Activated CD8-positive, alpha-beta memory T cell treated with anti-CD3 and anti-CD28 coated beads for 48 hours (primary cell): ENCODE measurements at places on chromosomes 5 and 9.

DNA sequence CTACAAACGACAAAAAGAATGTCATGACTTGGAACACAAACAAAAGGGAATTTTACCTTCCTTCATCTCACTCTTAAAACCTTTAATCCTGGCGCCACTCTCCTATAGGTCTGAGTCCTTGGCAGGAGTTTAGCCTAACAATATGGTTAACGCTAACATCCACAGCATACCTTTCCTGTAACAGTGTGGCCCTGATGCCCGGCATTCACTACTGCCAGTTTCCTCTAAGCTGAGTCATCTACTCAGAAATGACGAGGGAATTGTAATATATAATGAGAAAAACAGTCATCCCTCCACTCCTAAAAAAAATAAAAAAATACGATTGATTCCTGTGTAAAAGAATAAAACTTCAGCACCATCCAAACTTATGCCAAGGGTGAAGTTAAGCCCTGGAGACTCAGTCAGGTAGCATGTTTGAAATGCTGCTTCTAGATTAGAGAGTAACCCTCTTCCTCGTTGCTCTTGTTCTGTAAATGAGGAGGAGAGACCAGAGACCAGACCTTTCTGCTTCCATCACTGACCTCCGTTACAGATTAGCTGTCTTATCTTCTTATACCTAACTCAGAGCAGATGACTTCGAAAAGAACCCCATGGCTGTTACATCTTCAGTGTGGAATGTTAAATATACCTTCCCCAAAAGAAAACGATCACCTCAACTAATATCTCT, 37.4 kb downstream of the CCDC125 start:
- DNase-seq: no peak

- no peak for DNase-seq
Observed at GRCh38 chr5:154276973-154277331, 86.4 kb downstream of the GALNT10 start.

DNA sequence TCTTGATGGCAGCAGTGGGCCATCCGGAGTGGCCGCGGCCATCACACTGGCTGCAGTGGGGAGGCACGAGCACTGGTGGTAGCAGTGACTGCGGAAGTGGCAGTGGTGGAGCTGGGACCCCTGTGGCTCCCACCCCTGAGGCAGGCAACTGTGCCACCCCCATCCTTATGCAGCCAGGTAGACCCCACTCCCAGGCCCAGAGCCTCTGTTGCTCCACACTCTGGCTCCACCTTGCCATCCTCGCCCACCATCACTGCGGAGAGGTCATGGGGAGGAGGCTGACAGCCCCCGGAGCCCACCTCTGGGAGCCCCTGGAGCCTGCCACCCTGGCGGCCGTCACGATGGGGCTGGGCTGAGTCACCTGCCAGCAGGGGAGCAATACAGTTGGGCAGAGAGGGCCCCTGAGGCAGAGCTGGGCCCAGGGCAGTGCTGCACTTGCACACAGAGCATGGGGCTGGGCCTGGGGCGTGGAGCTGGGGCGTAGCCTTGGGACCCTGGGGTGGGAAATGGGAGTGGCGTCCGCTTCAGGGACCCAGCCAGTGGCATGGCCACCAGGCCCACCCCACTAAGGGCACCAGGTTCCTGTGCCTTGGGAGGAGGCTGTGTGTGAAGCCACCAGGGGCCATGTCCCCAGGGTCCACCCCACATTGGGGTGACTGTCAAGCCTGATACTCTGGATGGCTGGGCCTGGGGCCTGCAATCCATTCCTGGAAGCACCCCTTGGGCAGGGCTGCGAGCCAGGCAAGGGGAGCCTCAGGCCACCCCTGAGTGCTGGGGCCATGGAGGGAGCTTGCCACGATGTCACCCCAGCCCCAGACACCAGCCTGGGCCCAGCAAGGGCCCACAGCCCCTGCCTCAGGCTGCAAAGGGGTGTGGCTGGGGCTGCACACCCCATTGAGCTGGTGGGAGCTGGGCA, 7.7 kb downstream of the AMBP start:
- no peak for DNase-seq

DNA sequence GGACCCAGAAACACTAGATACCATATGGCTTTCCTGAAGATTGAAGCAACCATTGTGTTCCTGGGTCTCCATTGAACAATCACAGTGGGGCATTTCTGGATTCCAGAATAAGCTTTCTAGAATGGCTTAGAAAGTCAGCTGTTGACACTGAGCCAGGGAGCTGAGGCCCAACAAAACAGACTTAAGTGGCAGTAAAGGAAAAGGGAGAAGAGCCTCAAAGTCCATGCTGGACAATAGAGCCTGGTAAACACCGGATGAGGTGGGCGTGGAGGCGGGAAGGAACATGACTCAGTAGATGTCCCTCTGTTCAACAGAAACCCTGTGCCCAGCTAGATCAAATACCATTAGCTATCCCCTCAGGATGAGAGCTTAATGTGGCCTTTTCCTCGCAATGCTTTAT, 14.8 kb downstream of the SPARC start:
- DNase-seq: no peak

GRCh38 chr5:97541864-97542263, 358.8 kb upstream of the RIOK2 start:
- DNase-seq: no peak

GRCh38 chr5:133142782-133143181, 91.0 kb downstream of the HSPA4 start:
- no peak for DNase-seq

- no peak for DNase-seq
Observed at GRCh38 chr9:84189904-84190303, 150.7 kb downstream of the SLC28A3 start.

DNA sequence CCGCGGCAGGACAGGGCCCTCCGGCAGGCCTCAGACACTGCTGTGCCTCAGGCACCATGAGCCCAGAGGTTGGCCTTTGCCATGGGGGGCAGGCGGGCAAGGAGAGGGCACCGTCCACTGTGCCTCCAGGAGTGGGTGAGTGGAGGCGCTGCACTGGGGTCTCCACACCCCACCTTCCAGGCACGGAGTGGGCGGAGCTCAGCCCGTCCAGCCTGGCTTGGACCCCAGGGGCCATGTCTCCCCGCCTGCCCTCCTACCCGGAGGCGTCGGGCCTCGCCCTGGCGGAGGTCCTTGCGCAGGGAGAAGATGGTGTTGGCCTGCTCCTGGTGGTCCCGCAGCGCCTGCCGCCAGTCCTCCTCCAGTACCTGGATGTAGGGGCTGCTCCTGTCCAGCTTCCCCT, 3.4 kb downstream of the CARD9 start:
- no peak for DNase-seq

GRCh38 chr9:91642771-91643170, 219.1 kb upstream of the NFIL3 start:
- no peak for DNase-seq

- DNase-seq: no peak
Observed at GRCh38 chr5:101904736-101905135, 391.3 kb downstream of the SLCO4C1 start.

- DNase-seq: no peak
Observed at GRCh38 chr5:170070556-170071412, 34.9 kb upstream of the FOXI1 start.

DNA sequence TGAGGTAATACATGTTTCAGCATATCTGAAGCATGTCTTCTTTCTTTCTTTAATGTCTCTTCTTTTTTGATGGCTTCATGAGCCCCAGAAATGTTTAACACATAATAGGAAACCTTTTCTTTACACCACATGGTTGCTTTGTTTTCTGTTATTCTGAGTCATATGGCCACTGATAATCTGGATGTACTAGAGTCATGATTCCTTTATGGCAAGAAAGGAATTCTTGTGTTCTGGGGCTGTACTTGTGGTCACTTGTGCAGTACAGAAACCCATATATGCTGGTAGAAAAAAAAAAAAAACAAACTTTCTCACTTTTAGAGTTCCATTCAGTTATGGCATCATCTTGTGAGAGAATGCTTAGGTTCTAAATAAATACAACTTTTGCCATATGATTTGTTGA, 1669.3 kb upstream of the CDH9 start:
- DNase-seq: no peak

DNA sequence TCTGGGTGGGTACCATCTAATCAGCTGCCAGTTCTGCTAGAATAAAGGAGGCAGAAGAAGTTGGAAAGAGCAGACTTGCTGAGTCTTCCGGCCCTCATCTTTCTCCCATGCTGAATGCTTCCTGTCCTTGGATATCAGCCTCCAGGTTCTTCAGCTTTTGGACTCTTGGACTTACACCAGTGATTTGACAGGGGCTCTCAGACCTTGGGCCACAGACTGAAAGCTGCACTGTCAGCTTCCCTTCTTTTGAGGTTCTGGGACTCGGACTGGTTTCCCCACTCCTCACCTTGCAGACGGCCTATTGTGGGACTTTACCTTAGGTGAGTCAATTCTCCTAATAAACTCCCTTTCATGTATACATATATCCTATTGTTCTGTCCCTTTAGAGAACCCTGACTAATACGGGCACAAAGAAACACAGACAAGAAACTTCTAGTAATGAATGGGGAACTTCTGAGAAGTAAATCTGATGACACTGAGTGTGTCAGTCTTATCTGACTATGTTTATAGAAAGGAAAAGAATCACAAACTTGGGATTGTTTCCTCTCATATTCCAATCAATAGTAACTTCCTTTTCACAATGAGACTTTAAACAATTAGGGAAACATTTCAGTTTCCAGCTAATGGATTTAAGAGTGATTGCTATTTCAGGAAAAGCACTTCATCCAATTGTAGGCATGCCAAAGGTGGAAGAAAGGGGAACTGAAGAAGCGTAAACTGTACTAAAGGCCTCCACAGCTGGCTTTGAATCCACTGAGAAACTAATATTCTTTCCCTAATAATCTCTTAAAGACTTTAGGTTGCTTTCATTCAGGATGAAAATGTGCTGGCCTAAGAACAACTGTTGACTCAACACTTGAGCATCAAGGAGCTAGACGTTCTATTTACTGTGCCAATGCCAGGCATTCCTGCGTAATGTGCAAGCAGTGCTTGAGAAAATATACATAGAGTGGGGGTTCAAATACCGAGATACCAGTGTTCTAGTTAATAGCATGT, 127.9 kb upstream of the PTGER4 start:
- DNase-seq: no peak

GRCh38 chr9:14313378-14313940, 482 bp downstream of the NFIB start:
- no peak for DNase-seq

DNA sequence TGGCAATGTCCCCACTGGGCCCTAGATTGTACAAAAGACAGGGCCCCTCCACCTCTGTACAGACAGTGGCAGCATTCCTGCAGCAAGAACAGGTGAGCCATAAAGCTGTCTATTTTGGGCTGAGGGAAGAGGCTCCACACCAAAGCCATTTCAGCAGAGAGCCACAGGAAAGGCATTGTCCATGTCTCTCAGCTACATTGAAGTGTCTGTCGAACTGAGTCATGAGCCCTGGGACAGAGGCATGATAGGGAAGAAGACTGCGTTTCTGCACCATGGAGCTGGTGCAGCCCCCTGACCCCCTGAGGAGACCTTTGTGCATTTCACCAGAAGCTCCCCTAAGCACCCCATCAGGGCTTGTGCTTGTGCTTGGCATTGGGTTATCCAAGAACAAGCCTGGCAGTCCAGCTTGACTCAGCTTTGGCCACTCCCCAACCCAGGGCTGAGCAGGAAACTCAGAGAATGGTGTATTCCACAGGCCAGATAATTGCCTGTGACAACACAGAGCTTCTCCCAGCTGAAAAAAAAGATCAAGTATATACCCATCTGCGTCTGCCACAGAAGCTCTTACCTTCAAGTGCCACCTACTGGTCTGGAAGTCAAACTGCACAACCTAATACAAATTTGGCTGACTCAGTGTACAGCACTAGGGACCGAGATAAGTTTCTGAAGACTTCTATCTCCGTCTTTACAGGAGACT, 5.9 kb upstream of the FRMD3 start:
- DNase-seq: no peak

GRCh38 chr5:88672644-88673252, 210.2 kb downstream of the MEF2C start:
- DNase-seq: no peak

- DNase-seq: peak; percentile 97
Observed at GRCh38 chr5:151447174-151448037, at the start of gene SLC36A1. TSS of gene SLC36A1 (plus strand) at chr5:151447603. CDS start at chr5:151458793, 11,190 bp downstream.

DNA sequence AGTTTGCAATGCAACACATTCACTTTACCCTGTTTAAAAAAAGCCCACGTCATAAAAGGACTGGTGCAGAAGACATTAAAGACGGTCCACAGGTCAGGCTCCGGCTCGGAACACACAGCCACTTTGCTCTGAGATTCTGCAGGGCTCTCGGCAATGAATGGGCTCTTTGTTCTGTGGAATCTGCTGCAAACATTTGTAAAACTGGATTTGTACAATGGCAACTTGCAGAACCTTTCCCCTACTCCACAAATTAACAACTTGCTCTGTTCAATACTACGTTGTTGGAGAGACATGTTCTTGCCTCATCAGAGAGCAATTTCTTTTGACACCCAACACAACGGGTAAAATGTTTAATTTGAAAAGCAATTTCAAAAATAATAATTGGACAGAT, 13.0 kb upstream of the NR5A1 start:
- DNase-seq: no peak

- no peak for DNase-seq
Observed at GRCh38 chr5:142319560-142320429, 5.0 kb downstream of the SPRY4 start.

DNA sequence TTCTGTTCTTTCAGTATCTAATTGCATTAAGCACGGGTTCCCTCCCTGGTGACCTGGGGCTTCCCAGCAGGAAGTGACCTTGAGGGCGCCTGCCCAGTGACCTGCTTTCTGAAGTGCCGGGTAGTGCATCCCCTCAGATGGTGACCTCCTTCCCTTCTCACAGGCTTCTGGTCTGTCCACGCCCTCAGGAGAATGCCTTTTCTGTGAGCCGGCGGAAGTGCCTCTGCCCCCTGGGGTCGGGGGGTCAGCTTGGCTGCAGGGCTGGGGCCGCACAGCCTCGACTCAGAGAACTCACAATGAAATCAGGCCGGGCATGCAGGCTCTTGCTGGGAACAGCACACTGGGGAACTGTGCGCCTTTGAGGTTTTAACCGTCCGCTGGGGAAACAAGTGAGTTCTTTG, 124.5 kb upstream of the PHYKPL start:
- DNase-seq: no peak

GRCh38 chr5:150108711-150109514, 22.6 kb upstream of the CSF1R start:
- DNase-seq: no peak

- no peak for DNase-seq
Observed at GRCh38 chr9:113238859-113239232, 17.5 kb downstream of the SLC31A1 start.

DNA sequence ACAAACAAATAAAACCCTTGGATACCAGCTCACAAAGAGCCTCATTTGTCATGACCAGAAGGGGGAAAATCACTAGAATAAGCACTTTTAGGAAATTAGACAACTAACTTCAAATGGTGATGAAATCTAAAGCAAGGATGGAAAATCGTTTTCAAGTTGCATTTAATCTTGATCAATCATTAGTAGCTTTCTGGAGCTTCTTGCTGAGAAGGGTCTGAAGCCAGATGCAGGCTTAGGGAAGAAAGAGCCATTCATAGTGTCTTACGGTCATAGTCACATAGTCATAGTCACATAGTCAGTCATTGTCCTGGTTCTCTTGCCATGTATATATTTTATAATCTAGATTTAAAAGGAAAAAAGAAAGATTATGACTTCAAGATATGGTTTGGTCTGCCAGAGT, 610.5 kb downstream of the ACTL7B start:
- no peak for DNase-seq

GRCh38 chr9:95809686-95810085, 65.8 kb upstream of the ERCC6L2 start:
- DNase-seq: no peak

- DNase-seq: no peak
Observed at GRCh38 chr5:178141550-178141949, 10.7 kb downstream of the RMND5B start.

- no peak for DNase-seq
Observed at GRCh38 chr5:74866596-74867162, 492 bp upstream of the FAM169A start.

- no peak for DNase-seq
Observed at GRCh38 chr5:54626407-54626806, 108.8 kb downstream of the SNX18 start.
